Spinal cord (tissue), 10 donors: ENCODE measurements at places on chromosomes 2 and 18. TPM values are rescaled to one million over a fixed set of nuclear protein-coding genes. Genes with fewer than 3 reads are reported as not detected.

The NDC80 gene
- polyA plus RNA-seq = 11.5 TPM

The FMNL2 gene
- polyA plus RNA-seq = 173 TPM

GRCh38 chr18:70107091-70107490, 98.4 kb downstream of the RTTN start:
- no peak for DNase-seq

The RBBP8 gene
- 16.2 TPM for polyA plus RNA-seq
